ENCODE measurements at places on chromosomes 12 and 14.

DNA sequence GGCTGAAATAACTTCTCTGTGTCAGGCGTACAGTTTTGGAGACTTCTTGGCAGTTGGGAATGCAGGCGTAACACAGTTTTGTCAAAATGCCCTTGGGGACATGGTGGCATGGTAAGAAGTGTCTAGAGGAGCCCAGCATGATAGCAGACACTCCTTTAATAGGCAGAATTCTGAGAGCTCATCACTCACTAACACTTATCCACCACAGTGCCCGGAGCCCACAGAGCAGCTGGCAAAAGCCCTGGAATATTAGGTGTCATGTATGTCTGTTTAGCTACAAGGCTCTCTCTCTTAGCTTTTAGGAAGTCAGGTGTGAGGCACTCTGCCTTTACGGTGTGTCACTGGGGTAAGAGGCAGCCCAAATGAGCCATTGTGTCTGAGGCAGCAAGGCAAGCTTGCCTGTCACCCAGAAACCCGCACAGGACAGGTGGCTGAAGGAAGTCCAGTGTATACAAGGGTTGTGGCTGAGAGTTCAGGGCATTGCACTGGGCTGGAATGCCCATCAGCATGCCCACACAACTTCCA is 96.3 kb downstream of the ESRRB start:
- DNase-seq = no peak

DNA sequence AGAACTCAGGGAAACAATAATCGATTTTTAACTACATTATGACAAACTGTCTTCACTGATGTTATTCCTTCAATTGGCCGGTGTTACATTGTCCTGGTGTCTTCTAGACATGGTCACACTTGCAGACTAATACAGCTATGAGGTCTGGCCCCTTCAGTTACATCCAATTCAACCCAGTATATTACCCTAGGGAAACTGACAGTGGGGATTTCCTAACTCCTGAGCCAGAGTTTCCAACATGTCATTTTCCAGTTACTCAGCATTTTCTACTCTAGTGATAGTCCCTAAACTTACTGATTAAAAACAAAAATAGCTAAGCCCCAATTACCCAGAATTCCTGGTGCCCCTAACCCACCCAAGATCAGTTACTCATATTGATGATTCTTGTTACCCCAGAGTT is 21.1 kb downstream of the IFNG start:
- DNase-seq = no peak

GRCh38 chr12:41055875-41056577 is 132.1 kb upstream of the PDZRN4 start:
- no peak for DNase-seq

GRCh38 chr12:101620762-101621133 is 26.0 kb downstream of the MYBPC1 start:
- DNase-seq = no peak

DNA sequence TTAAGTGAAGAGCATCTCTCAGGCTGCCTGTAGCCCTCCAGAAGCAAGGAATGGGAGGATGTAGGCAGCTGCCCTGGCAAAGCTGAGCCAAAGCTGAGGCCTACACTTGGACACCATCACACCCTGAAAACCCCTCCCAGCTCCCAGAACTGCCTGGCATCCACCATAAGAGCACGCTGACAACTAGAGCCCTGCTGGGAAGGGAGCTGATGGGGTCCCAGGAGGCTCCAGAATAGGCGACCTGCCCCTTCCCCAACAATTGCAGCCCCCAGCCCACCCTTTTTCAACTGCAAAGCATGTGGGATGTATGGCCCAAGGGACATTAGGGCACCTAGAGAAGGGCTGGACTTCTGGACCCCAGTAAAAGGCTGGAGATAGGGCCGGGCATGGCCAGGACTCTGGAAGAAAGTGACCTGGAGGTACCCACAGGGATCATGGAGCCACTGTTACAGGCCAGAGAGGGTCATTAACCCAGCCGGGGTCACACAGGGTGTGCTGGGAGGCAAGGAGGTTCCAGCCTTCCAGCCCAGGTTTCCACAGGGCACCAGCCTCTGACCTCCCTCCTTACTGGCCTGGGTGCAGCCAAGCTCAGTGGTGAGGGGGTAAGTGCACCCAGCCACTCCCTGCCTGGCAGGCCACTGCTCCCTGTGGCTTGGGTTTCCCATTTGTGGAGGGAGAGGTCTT is 27.8 kb downstream of the FAM222A start:
- DNase-seq = no peak

Measured in stimulated activated CD8-positive, alpha-beta memory T cell treated with anti-CD3 and anti-CD28 coated beads, Interleukin-4, amount 100 ng/mL, for 1 hour (primary cell).